ENCODE measurements at places on chromosomes 5 and 9.

DNA sequence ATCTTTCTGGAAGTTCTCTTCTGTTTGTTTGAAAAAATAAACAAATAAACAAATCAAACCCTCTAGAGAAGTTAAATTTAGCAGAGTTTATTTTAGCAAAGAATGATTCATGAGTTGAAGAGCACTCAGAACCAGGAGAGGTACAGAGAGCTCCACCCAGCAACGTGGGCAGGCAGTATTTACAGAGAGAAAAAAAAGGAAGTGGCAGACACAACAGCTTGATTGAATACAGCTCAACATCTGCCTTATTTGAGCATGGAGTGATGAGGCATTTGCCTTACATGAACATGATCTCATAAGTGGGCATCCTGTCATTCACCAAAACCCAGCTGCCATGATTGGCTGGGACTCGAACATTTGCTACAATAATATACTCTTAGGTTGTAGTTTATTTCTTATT lies 381.6 kb upstream of the ADAMTS16 start:
- DNase-seq: no peak

DNA sequence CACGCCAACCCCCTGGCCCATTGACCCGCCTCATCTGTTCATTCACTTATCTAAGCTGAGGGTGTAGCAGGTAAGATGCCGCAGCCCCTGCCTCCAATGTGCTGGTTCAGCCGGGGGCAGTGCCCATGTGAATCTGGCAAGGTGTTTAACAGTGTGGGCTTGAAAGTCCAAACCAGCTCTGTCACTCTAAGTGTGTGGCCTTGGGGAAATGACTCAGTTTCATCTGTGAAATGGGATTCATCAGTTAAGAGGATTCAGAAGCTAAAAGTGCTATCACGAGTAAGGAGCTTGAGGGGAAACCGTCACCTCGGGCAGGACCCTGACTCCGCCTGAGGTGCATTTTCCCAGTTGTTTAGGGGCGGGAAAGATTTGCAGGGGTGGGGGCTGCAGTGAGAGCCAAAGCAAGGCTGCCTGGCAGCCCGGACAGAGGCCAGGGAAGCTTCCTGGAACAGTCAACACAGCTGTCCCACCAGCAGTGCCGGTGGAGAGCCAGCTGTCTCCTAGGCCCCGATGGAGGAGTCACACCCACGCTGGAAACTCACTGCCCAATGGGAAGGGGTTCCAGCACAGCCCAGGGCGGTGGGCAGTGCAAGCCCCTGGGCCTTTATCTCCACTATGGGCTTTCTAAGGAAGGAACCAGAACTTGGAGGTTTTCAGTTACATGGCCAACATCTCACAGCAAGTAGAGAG lies 9.7 kb upstream of the URM1 start:
- no peak for DNase-seq

DNA sequence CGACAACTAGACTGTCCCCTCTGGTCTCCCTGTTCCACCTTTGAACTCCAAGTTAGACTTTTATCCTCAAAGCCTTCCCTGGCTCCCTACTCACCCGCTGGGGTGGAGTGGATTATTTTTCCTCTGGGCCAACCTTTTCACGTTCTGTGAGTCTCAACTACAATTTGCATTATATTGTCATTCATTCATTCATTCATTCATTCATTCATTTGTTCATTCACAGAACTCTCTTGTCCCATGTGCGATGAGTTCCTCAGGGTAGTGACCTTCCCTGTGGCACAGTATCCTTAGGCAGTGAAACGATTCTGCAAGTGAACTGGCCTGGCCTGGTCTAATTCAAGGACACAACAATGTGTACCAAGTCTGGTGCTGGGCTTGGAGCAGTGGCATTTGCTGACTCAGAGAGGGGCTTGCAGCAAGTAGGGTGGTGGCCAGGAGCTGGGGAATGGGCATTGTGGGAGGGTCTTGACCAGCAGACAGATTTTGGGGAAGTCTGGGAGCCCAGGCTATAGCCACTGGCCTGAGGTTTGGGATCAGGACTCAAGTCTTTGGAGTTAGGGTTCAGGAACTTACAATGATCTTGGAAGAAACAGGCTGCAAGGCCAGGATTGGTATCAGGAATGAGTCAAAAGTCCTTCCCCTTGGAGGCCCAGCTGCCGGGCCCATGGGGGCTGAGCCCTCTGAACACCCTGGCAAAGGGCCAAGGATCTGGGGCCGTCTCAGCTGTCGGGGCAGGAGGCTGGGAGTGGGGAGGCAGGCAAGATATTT lies 37.2 kb upstream of the COL15A1 start:
- DNase-seq: no peak

- no peak for DNase-seq
Observed at GRCh38 chr9:9410736-9411135, 1202.1 kb downstream of the PTPRD start.

GRCh38 chr5:107436201-107436600 lies 234.5 kb downstream of the EFNA5 start:
- no peak for DNase-seq

DNA sequence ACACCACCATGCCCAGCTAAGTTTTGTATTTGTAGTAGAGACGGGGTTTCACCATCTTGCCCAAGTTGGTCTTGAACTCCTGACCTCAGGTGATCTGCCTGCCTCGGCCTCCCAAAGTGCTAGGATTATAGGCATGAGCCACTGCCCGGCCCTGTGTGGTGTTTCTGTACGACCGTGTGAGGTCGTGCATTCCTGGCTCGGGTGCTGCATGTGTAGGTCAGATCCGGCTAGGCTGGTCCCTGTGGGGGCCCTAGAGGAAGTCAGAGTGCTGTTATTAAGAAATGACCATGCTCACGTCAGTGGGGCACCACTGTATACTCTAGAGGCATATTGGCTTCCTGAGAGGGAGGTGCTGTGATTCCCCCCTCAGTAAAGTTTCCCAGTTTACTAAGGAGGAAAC lies 13.7 kb downstream of the WNK2 start:
- DNase-seq: no peak

- no peak for DNase-seq
Observed at GRCh38 chr9:92644278-92644677, 25.7 kb downstream of the IPPK start.

GRCh38 chr5:142671801-142672200 lies 14.1 kb downstream of the FGF1 start:
- DNase-seq: no peak

DNA sequence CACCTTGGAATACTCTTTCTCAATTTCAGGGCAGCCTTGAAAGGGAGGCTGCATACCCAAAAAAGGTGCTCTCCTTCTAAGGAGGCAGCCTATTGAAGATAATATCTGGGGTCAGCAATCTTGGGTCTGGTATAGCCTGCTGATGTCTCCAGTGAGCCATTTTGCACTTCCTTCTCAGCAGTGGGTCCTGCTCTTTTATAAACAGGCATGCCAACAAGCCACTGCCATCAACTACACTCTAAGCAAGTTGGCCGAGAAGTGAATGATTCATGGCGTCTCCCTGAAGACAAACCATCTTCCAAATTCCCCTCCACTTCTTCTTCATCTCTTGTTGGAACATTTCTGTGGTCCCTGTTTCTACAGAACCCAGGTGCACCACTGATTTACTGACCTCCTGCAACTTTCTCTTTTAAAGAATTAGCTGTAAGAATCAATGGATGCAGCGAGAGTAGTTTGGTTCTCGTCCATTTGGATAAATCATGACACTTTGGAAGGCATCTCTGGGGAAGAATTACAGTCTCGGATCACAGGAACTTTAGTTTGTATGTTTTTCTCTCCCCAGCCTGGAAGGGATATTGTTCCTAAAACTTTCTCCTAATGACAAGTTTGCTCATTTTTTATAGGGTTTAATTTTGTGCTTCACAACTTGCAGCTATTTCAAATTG lies 108.3 kb downstream of the INSYN2B start:
- no peak for DNase-seq

DNA sequence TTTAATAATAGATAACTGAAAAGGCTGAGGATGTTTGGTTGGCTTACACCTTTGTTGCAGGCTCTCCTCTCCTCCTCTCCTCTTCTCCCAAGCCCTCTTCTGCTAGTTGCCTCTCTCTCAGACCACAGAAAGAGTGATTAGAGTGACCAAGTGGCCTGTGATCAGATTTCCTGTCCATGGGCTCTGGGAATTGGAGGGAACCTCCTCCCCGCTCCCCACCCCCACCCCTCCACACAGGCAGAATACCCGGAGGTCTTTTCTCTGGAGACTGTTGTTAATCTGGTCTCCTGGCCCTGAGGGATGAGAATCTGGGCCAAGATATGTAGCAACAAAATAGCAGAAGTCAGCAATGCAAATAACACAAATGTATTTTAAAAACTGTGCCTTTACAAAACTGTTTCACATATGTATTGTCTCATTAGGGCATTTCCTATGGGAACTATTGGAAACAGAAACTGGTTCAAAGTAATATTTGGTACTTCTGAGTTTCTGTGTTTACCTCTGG lies 361.3 kb downstream of the NR2F1-AS1 start:
- DNase-seq: no peak

GRCh38 chr5:79261897-79262296 lies 26.0 kb downstream of the JMY start:
- no peak for DNase-seq

- no peak for DNase-seq
Observed at GRCh38 chr9:95084254-95084934, 233.1 kb downstream of the FANCC start.

- DNase-seq: no peak
Observed at GRCh38 chr9:134057751-134058701, 9.8 kb downstream of the BRD3 start.

DNA sequence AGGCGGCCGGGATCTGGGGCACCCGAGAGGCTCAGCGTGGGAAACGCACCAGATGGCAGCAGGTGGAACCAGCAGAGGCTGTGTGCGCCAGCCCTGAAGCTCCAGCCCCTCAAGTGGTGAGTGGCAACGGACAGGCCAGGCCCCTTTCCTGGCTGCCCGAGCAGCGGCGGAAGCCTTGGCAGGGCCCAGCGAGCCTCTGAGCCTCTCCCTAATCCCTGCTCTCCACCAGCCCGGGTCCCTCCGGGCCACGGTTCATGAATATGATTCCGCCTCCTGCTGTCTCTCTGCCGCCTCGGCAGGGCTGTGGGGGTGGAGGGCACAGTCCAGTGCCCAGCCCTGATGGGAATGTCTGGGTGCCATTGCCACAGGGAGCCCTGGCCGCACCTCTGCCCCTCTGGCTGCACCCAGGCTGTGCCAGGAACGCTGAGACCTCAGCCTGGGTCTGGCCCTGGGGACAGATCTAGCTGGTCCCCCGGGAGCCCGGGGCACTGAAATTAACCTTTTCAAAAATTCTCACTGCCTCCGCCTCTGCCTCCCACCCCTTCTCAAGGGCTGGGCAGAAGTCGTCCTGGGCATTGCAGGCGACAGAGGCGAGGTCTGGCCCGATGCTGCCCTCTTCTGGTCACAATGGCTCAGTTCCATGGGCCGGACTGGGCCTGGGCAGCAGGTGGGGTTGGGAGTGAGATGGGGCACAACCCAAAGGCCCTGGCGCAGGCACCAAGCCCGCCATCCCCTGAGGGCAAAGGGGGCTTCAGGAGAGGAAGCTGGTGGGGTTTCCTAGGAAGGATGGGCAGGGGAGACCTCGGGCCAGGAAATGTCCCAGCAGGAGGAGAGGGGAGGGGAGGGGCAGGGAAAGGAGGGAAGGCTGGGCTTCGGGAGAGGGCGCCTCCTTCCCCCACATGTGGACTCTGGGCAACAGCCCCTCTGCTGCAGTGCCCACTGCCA lies 20.3 kb downstream of the CCDC187 start:
- DNase-seq: peak; percentile 88

DNA sequence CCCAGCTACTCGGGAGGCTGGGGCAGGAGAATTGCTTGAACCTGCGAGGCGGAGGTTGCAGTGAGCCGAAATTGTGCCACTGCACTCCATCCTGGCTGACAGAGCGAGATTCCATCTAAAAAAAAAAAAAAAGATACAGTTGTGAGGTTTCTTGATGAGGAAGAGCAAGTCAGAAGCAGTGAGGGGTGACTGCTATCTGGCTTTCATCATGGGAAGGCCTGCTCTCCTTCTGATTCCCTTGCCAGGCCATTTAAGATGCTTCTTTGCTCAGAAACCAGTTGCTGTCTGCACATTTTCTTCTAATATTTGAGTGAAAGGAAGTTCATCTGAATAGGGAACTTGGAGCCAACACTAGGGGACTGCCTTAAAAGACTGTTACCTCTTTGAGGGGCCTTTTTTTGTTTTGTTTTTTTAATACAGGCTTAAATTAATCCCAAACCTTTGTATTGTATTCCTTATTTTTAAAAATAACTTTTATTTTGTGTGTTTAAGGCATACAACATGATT lies 201.9 kb downstream of the ARHGAP26 start:
- DNase-seq: no peak

- no peak for DNase-seq
Observed at GRCh38 chr5:77761606-77762005, 14.5 kb downstream of the TBCA start.

GRCh38 chr9:96082516-96083232 lies 207.2 kb downstream of the ERCC6L2 start:
- DNase-seq: no peak

- DNase-seq: no peak
Observed at GRCh38 chr9:35834260-35835215, 5.5 kb downstream of the TMEM8B start.

DNA sequence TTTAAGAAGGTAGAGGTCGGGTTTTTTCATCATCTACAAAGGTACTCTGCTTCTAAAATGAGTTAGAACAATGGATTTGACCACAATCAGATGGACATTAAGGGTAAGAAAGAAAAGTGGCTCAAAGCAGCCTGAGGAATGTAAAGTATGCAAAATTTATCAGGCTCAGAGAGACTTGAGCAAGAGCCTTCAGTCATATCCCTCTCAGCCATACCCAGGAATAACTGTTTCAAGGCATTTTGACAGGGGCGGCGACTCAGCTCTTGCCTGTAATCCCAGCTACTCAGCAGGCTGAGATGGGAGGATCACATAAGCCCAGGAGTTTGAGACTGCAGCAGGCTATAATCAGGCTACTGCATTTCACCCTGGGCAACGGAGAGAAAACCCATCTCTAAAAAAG lies 38.8 kb upstream of the ANXA2R start:
- no peak for DNase-seq

DNA sequence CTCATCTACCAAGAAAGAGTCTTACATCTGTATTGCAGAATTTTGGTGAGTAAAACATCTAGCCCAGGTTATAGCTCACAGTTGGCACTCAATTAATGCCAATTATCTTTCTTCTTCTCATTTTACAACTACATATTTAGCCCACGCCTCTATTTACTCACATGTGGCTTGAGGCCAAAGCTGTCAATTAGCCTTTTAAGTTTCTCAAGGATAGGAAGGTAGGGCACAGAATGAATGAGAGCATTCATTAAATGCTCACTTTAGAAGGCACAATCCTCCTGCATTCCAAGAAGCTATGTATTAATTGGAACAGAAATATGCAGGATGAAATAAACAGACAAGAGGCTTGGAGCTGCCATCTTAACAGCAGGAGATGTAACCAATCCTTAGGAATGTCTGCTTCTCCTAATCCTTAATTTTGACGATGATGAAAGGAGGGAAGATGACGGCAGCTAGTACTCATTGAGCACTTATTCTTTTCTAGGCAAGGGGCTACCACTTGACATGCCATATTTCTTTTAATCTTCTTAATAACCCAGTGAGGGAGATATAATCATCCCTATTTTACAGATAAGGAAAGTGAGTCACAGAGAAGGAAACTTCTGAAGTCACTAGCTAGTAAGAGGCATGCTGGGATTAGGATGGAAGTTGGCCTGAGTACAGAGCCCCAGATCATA lies 30.8 kb upstream of the PANK3 start:
- DNase-seq: no peak

GRCh38 chr5:178330791-178331404 lies 98.3 kb upstream of the PHYKPL start:
- DNase-seq: no peak

- no peak for DNase-seq
Observed at GRCh38 chr5:16520841-16521240, 55.2 kb upstream of the ZNF622 start.

GRCh38 chr5:151067632-151068432 lies 13.0 kb downstream of the TNIP1 start:
- DNase-seq: no peak

GRCh38 chr9:6894135-6894534 lies 136.4 kb downstream of the KDM4C start:
- DNase-seq: no peak

Data from germinal center (tissue), 1 donor.